ENCODE measurements at places on chromosomes 7 and 10. TPM values are rescaled to one million over a fixed set of nuclear protein-coding genes. Genes with fewer than 3 reads are reported as not detected.

DNA sequence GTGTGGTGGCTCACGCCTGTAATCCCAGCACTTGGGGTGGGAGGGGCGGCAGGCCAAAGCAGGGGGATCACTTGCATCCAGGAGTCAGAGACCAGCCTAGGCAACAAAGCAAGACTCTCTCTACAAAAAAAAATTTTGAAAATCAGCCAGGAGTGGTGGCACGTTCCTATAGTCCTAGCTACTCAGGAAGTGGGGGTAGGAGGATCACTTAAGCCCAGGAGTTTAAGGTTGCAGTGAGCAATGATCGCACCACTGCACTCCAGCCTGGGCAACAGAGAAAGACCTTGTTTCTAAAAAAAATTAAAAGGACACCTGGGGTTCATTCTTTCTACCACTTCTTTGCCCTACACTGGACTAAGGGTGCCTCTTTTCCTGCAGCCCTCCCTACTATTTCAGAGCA, 15.1 kb downstream of the WAPL start:
- no peak for DNase-seq

DNA sequence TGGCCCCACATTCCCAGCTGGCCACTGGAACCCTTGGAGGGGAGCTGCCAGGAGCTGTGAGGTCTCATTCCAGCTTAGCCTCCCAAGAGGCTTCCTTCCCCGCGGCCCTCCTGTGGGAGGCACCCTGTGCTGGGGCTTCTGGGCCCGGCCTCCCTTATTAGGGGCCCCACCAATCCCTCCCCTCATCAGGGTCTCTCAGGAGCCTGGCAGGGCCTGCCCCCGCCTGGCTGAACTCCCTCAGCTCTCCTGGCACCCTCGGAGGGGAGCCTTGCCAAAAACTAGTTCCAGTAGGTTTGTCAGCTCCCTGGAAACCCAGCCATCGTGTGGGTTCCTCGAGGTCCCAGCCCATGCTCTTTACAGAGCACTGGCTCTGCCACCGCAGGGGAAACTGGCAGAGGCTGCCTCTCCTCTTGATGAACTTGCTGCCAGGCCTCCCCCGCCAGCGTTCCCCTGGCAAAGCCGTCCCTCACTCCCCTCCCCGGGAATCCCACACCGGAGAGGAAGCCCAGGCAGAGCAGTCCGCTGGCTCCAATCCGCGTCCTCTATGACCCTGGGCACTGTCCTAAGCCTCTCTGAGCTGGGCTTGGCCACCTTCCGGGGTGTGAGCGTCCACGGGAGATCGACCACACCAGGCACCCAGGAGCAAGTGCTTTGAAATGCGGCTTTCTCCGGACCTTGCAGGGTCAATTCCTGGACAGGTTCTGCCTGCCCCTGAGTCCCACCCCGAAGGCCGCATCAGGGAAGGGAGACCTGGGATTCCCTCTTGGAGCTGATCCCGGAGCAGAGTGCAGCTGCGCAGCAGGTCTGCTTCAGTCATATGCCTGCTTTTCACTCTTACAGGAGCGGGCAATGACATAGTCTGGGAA, 139.8 kb downstream of the ARHGAP22 start:
- no peak for DNase-seq

DNA sequence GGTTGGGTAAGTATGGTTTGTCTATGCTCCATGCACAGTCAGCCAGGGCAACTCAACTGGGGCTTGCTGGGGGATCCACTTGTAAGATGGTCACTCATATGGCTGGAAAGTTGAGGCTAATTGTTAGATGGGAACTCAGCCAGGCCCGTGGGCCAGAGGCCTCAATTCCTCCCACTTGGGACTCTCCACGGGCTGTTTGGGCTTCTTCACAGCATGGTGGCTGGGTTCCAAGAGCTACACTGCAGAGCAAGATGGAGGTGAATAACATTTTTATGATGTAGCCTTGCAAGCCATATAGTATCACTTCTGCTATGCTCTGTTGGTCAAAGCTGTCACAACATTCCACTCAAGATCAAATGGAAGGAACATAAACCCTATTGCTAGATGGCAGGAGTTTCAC, 39.2 kb downstream of the ELMO1 start:
- DNase-seq = no peak

DNA sequence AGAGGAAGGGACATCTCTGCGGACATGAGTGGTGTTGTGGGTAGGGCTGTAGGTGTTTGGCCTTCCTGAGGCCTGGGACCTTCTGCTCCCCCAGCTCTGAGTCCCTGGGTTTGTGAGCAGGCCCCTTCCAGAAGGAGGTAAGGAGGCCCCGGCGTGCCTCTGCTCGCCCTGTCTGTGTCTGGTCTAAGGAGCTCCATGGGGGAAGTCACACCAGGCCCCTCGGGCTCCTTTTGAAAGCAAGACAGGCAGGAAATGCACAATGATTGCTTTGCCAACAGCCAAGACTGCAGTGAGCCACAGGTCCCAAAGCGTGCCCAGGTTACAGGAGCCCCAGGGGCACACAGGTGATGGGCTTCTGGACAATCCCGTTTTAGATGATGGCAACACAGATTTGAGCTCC, 89.5 kb downstream of the FAM53B start:
- DNase-seq = no peak

DNA sequence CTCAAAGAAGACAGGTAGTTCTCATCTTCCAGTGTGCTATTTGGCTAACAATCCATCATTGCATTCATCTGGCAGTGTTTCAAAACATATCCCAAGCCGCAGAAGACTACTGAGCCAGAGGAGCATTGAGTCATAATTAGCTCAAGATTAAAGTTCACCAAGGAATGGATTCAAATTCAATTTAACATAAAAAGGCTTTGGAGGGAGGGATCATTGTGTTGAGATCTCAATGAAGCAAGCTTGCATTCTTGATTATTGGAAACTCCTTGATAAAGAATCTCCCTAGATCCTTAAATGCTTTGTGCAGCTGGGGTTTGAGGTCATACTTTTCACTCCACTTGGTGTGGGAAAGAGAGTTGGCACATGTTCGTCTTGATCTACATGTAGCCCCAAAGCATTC, 142.8 kb upstream of the SEMA3A start:
- DNase-seq = no peak

GRCh38 chr10:59905731-59906416, 482 bp downstream of the CCDC6 start:
- DNase-seq = no peak

- no peak for DNase-seq
These were observed 226.3 kb upstream of the KLF6 start for GRCh38 chr10:4011136-4011812.

GRCh38 chr10:241966-242643, 106.8 kb downstream of the ZMYND11 start:
- DNase-seq = no peak

DNA sequence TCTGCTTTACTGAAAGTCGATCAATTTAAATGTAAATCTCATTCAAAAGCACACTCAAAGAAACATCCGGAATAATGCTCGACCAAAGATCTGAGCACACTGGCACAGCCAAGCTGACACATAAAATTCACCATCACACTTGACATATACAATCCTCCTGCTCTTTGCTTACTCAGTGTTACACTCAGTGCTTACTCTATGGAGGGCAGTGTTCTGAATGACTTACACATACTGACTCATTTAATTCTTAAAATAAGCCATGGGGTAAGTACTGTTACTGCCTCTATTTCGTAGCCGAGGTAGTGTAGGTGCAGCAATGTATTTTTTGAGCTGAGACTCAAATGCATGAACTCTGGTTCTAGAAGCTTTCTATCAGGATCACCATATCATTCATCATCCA, 421.5 kb upstream of the LRRN3 start:
- DNase-seq = no peak

DNA sequence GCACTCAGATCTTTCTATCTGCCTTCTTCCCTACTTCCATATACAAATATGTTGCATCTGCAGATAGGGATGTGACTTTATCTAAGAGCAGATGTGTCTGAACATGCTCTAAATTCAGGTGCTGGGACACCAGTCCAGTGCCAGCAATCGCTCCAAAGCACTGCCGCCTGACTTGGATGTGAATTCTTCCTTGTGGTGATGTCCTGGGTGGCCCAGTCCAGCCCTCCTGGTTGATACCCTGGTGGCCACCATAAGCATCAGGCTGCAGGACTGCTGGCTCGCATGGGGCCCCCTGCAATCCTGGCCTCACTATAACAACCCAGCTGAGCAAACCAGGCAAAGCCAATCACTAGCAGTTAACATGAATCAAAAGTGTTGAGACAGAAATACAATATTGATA, 149.2 kb upstream of the PDE1C start:
- no peak for DNase-seq

GRCh38 chr10:8502573-8502972, 448.1 kb downstream of the GATA3 start:
- DNase-seq = no peak

- no peak for DNase-seq
These were observed 11.2 kb downstream of the ANKMY2 start for GRCh38 chr7:16634271-16634738.

- DNase-seq = no peak
These were observed 238.2 kb downstream of the CELF2 start for GRCh38 chr10:11255796-11256444.

- no peak for DNase-seq
These were observed 29.5 kb upstream of the INHBA start for GRCh38 chr7:41732436-41732785.

DNA sequence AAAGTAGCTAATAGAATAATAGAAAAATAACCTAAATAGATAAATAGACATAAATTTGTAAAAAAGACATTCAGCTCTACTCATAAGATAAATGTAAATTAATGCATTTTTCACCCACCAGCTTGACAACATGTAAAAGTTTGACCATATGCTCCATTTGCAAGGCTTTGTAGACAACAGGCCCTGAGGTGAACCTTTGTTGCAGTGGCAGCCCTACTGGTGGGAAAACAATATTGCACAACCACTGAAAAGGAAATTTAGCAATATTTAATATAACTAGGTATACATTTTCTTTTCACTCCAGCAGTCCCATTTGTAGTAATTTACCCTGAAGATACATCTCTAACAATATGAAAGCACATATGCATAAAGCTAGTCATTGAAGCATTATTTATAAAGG, 39.0 kb upstream of the ADRA2A start:
- DNase-seq = no peak

GRCh38 chr7:99221866-99222265, 14.0 kb upstream of the KPNA7 start:
- no peak for DNase-seq

DNA sequence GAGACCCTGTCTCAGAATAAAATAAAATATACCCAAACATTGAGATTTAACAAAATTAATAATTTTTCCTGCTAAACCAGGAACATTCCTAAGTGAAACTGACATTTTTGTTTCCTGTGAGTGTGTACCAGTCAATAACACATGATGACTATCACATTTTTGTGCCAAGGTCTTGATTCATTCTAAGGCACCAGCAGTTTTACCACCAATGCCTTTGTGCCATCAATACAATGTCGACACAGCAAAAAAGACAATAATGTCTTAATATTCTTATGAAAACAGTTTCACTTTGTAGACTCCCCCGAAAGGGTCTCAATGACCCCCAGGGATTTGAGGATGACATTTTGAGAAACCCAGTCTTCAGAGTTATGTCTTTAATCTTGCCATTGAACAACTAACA, 7.2 kb upstream of the CADPS2 start:
- no peak for DNase-seq

GRCh38 chr10:49749556-49750491, 12.3 kb downstream of the OGDHL start:
- no peak for DNase-seq

GRCh38 chr10:36358736-36359135, 716.6 kb upstream of the FZD8 start:
- no peak for DNase-seq

- DNase-seq = no peak
These were observed 79.8 kb downstream of the ARHGAP22 start for GRCh38 chr10:48525113-48525512.

GRCh38 chr10:44966129-44966815, 6.7 kb downstream of the RASSF4 start:
- DNase-seq = no peak

- DNase-seq = no peak
These were observed 220.5 kb downstream of the KLF6 start for GRCh38 chr10:3564346-3565002.

GRCh38 chr10:116417821-116418220, 9.8 kb upstream of the PNLIPRP3 start:
- no peak for DNase-seq

DNA sequence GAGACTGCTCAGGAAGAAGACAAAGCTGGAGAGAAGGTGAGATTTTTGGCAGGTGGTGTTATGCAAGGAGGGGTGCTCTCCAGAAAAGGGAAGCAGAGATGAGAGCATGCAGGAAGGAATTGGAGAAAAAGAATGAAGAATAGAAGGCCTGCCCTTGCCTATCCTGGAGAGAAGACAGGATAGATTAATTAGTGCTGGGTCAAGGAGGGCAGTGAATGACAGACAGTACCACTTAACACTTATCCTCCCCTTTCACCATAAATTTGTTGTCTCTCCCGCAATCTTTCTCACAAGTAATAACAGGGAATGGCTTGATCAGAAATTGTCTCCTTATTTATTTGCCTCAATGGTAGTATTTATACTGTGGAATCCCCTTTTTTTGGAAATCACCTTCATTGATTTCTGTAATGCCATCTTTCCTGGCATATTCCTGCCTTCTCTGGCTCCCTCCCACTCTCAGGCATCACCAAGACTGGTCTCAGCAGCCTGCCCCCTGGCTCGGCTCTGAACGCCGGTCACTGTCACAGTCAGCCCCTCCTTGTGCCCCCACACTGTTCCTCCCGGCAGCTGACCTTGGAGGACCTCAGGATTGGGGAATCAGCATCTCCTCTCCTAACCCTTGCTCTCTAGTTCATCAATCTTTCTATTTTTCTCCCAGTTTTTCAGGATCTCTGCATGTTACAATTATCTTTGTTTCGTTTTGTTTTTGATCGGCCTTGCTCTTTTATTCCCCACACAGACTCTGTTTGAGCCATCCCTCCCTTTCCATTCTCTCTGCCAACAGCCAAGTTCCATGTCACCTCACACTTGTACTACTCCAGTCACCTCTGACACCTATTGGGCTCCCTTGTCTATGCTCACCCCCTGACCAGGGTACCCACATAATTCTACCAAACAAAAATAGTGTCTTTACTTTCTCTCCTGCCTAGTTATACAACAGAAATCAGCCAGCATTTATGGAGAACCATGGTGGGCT, 294.2 kb downstream of the PLXDC2 start:
- DNase-seq = peak; percentile 52

DNA sequence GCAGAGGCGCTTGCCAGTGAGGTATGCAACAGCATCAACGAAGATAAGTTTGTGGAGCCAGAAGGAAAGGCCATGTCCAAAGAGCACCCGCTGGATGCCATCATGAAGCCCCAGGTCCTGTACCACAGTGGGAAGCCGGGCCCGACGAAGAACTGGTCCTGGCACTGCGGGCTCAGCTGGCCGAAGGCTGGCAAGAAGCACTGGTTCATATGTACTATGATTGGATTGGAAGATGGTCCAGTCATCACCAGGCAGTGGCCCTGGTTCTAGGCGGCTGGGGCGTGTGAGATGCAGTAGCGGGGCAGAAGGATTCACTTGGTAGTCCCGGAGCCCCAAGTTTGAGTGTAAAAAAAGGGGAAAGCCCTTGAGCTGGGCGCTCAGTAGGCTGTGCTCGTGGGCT, 3.9 kb downstream of the NDST2 start:
- no peak for DNase-seq

The TRPV5 gene
- total RNA-seq = 0.77 TPM

The PRPS1L1 gene
- total RNA-seq = not detected

The ACSL5 gene
- total RNA-seq = 20.2 TPM

The CYP3A7 gene
- not detected for total RNA-seq

The KCNH2 gene
- total RNA-seq = 19.4 TPM

The ODAD2 gene
- 0.57 TPM for total RNA-seq

The SFXN2 gene
- total RNA-seq = 10.9 TPM

The IFIT1B gene
- total RNA-seq = not detected

The CBLL1 gene
- 35.1 TPM for total RNA-seq
